ENCODE measurements at places on chromosomes 2 and 18. TPM values are rescaled to one million over a fixed set of nuclear protein-coding genes. Genes with fewer than 3 reads are reported as not detected.

BCL2 gene
- total RNA-seq: 25.9 TPM

MYO5B gene
- total RNA-seq: 5.2 TPM

TCF23 gene
- not detected for total RNA-seq

HOXD4 gene
- 0.70 TPM for total RNA-seq

DNA sequence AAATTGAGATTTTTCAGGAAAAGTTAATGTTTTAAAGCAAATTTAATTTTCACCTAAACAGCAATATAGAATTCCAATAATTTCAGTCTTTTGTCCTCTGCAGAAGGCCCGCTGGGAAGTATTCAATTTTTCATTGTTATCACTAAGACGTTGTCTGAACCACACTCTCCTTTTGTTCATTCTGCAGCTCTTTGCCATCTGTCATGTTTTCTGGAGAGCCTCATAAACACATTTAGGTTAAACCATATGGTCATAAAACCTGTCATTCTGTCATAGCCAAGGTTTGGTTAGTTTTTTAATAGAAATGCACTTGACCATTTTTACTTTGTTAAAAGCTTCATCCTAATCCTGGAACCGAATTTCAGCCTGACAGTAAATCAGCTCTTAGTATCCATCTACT, 54.0 kb upstream of the PGAP1 start:
- DNase-seq: no peak

GRCh38 chr2:5203134-5203755, 488.9 kb upstream of the SOX11 start:
- DNase-seq: no peak

DNA sequence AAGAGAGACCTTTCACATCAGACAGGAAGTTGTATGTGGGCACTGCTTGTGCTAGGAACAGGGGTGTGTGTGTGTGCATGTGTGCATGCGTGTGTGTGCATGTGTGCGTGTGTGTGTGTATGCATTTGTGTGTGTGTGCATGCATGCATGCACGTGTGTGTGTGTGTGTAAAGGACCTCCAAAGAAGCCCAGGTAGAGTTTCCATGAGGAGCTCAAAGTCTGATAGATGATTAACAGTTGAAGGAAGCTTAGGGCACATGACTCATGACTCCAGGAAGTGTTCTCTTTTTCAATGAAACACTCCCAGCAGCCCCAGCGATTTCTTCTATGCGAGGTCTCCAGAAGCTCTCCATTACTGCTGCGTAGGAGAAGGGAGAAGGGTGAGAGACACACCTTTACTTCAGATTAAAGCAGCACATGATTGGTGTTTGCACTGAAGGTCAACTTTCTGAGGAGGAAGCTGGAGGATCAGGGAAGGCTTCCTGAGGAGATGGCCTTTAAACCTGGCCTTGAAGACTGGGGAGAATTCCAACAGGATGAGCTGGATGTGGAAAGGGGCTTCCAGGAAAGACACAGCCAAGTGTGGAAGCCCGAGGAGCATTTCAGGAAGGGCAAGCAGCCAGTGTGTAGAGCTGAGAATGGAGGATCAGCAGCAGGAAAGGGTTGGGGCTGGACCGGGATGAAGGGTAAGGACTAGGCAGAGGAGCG, 77.7 kb downstream of the SMAD4 start:
- DNase-seq: no peak

- DNase-seq: no peak
Measured at GRCh38 chr2:148970385-148970784, 68.1 kb upstream of the LYPD6B start.

DNA sequence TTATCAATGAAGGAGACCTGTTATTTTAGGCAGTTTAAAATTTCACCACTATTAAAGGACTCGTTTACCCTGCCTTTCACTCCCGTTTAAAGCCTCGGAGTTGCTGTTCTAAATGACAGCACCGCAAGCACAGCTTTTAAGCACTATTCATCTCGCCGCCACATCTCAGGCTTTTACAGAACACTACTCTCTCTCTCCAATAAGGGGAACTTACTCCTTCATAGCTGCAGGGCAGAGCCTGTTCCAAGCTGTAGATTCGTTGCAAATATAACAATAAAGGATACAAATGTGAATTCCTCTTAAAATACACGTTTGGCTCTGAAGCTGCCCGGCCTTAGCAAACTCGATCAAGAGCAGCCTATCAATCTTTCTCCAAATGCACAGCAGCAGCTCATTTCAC, 271.8 kb downstream of the ZNF521 start:
- DNase-seq: no peak

- no peak for DNase-seq
Measured at GRCh38 chr2:85704800-85705679, 10.9 kb downstream of the GNLY start.
